ENCODE measurements at places on chromosomes 4 and X.

DNA sequence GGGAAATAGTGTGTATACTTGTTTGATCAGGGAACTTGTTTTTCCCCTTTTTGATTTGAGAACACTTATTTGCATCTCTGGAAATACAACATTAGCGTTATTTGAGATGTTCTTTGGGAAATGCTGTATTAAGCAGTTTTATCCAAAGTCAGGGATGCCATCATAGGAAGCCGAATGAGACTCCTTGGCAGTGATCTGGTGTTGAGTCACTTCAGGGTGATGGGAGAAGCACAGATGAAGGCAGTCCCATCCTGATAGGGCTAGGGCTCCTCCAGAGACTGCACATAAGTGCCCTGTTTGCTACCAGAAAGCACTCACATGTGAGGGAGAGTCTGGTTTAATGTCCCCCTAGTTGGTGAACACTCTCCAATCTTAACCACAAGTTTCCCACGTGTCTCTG is 62.3 kb downstream of the IL1RAPL1 start:
- DNase-seq: no peak

GRCh38 chr4:110510277-110510676 is 34.3 kb downstream of the ENPEP start:
- no peak for DNase-seq

DNA sequence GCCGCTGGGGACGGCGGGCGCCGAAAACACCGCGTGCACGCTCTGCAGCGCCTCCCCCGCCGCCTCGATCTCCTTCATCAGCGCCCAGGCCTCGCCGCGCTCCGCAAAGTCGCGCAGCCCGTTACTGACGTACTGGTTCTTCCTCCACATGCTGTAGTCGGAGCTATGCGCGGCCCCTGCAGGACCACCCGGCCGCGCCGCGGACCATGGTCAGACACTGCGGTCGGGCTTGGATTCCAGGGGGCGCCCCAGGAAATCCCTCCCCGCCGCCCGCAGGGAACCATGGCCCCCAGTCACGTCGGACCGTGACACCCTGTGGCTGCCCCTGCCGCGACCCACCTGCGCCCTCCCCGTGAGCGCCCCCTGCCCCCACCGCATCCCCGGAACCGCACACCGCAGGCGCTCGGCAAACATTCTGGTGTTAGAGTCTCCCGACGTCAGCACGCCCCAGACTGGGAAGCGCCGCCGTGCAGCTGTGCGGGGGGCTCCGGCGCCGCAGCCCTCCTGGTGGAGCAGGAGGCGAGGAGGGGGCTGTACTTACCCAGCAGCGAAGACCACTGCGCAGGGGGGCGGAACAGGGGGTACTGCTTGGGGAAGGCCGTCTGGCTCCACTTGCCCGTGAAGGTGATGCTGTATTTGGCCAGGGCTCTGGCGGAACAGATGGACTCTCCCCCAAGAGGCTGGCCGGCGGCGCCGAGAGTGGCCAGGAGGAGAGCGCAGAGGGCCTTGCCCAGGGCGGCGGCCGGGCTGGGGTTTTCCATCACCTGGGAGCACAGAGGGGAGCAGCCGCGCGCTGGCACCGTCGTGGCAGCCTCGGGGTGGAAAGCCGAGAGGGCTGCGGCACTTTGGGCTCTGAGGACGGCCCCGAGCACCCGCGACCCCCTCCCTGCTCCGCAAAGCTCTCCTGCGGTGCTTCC is 814 bp downstream of the SPON2 start:
- no peak for DNase-seq

GRCh38 chr4:140485939-140486338 is 12.2 kb downstream of the MGAT4D start:
- DNase-seq: no peak

DNA sequence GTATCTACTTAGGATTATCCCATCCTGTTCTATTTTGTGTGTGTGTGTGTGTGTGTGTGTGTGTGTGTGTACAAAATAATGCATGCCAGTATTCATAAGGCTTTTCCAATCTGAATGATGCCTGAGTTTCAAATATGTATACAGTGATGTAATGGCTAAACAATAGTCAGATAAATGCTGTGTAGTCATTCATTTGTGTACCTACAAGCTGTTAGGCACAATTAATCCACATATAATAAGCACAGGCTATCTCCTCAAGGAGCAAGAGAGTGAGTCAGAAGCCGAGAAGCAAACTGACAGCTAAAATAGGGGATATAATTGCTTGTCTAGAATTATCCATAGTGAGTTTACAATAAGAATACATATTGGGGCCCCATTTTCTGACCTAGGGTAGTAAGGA is 15.7 kb downstream of the DMD start:
- no peak for DNase-seq

Data from NCI-H82 (cell line).